HS-5 (cell line): ENCODE measurements at places on chromosomes 7 and 10.

DNA sequence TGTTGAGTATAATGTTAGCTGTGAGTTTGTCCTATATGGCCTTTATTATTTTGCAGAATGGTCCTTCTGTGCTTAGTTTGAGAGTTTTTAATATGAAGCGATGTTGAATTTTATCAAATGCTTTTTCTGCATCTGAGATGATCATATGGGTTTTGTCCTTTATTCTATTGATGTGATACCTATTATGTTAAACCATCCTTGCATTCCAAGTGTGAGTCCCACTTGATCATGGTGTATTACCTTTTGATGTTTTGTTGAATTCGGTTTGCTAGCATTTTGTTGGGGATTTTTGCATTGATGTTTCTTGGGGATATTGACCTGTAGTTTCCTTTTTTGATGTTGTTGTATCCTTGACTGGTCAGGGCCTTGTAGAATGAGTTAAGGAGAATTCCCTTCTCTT is 166.4 kb downstream of the MLLT10 start:
- DNase-seq, result no peak

- no peak for DNase-seq
These were observed 2.5 kb downstream of the KIAA1549 start for GRCh38 chr7:138978541-138979184.

GRCh38 chr7:88040694-88041093 is 106.6 kb downstream of the ADAM22 start:
- no peak for DNase-seq

DNA sequence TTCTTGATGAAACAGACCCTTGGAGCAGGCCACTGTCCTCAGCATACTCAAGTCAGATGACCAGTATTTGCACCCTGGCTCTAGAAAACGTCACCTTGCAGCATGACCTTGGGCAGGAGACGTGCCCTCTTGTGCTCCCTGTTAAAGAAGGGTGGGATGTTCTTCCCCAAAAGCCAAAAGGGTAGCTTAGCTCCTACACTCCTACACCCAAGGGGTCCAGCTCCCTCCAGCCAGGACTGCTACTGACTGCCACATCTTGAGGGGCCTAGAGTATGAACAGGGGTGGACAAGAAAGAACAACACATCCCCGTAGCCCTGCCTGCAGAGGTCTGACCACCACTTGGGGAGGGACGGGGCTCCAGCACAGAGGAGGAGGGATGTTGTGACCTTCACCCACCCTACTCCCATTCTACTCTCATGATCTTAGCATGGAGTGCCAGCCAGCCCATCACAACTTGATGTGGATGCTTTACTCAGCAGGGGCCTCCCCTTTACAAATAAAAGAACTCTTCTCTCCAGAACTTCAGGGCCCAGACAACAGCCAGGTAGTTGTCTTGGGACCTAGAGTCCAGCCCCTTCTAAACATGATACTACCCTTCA is 165.3 kb upstream of the ZMIZ1 start:
- DNase-seq, result no peak

GRCh38 chr7:1653500-1653899 is 16.6 kb upstream of the ELFN1 start:
- no peak for DNase-seq

GRCh38 chr7:139829025-139829774 is at the start of gene TBXAS1:
Gene TBXAS1 (plus strand): TSS chr7:139829264. CDS start chr7:139829391, 127 bp downstream.
- DNase-seq, result no peak

GRCh38 chr7:110835218-110835617 is 255.7 kb upstream of the LRRN3 start:
- no peak for DNase-seq

DNA sequence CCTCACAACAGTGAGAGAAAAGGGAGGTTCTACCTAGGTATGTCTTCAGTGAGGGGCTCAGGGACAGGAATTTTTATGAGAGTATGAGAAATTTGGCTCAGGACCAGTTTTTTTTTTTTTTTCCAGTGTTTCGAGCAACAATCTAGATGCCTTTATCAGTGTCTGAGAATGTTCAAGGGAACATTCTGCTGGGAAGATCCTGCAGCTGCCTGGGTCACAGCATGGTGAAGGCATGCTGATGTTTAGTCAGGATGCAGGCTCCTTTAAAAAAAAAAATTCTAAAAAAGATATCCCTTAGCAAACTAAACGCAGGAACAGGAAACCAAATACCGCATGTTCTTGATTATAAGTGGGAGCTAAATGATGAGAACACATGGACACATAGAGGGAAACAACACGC is 31.0 kb downstream of the SBDS start:
- DNase-seq, result no peak

GRCh38 chr7:132828502-132828901 is 252.2 kb upstream of the PLXNA4 start:
- no peak for DNase-seq

DNA sequence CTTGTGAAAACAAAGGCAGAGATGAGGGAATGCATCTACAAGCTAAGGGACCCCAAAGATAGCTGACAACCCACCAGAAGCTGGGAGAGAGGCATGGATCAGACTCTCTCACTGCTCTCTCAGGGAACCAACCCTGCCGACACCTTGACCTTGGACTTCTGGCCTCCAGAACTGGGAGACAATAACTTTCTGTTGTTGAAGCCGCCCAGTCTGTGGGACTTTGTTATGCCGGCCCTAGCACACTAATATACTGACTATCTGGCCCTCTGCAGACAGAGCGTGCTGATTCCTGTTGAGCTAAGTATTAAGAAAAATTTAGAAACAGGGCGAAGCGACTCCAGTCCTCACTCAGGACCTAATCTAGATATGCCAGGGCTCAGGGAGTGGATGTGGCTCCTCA is 144.3 kb upstream of the TCF7L2 start:
- no peak for DNase-seq

DNA sequence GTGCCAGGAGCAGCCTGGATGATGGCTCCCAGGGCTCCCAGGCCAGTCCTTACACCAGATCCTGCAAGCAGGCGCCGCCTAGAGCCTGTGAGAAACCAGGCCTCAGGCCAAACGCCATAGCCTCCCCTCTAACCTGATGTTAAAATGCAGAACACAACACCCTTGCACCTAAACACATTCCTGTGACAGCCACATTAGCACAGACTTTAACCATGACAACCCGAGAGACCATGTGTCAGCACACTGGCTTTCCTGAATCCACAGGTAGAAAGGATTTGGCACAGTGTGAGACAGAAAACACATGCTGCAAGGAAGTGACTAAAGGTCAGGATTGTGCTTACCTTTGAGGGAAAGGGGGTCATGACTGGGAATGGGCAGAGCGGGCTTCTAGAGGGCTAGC is 59.9 kb downstream of the SGMS1 start:
- DNase-seq, result no peak

- DNase-seq, result no peak
These were observed 431.6 kb upstream of the NPVF start for GRCh38 chr7:25659841-25660240.

GRCh38 chr10:44966129-44966815 is 6.7 kb downstream of the RASSF4 start:
- no peak for DNase-seq

DNA sequence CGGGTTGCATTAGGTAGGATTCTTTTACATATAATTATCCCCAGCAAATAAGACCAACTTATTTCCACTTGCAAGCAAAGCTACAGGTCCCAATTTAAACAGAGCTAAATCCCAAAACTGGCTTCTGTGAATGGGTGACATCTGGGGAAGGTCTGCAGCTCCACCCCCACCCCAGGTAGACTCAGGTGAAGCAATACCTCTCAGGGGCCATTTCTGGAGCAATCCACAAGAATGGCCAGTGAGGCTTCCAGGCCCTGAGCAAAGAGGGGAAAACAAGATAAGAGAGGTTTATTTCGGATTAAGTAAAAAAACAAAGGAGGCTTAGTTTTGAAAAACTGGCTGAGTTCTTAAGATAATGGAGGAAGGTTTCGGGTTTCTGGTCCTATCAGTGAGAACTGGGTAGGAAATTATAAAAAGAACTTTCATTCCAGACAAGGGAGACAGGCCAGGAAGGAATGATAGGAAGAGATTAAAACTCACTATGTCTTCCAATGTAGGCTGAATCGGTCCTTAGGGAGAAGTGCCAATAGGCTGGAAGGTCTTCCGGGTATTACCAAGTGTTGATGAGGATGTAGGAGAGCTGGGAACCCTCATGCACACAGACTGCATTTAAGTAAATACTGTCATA is 25.4 kb downstream of the SH3PXD2A start:
- no peak for DNase-seq

DNA sequence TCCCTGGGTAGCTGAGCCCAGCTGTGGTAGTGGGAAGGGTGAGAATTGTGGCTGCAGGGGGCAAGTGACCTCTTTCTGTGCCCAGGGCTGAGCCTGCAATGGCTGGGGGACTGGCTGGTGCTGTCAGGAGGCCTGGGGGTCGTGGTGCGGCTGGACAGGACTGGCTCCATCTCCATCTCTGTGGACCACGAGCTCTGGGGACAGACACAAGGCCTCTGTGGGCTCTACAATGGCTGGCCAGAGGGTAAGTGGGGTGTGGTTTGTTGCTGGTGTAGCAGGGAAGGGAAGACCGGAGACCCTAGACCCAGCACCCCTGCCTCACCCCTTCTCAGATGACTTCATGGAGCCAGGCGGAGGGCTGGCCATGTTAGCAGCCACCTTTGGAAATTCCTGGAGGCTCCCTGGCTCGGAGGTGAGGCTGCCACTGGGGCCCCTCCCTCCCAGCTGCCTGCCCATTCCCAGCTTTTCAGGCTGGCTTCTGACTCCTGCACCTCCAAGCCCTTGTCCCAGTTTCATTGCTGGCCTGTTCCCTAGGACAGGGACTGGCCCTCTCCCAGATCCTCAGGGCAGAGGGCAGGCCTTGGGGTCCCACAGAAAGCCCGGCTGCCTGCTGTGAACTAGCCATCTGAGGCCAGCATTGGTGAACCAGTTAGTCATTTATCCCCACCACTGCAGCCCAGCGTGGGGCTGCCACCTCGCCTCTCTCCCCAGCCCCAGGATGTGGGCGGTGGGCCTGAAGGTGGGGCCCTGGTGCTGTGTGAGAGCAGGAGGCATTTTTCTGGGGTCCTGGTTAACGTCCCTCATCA is 5.5 kb upstream of the ZNF467 start:
- DNase-seq, result no peak

DNA sequence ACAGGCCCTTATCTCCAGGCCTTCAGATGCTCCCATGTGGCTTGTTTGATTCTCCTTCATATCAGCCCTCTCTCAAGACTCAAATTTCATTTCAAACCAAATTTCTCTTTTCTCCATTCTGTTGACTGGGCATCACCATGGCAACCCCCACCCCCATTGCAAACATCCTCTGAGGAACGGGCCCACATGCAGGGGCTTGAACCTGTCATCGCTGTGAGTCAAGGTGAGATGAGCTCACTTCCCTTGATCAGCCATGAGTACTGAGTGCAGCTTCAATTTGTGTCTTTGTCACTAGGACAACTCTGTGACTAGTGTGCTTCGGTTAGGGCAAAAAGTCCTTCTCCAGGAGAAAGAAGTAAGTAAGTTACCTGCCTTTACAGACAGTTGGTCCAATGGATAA is 41.9 kb downstream of the CALML3 start:
- DNase-seq, result no peak
